NCI-H1694 (cell line): ENCODE measurements at places on chromosomes 16 and 17.

- DNase-seq: no peak
Observed at GRCh38 chr16:1771188-1771863, at the start of gene NME3. Gene NME3, minus strand, starts transcription at chr16:1771543. Its CDS starts 9 bp downstream, at chr16:1771534.

- DNase-seq: peak; percentile 75
Observed at GRCh38 chr17:17108451-17109049, 66.3 kb downstream of the MPRIP start.

GRCh38 chr16:2194852-2195321, 1.5 kb downstream of the CASKIN1 start:
- DNase-seq: no peak

DNA sequence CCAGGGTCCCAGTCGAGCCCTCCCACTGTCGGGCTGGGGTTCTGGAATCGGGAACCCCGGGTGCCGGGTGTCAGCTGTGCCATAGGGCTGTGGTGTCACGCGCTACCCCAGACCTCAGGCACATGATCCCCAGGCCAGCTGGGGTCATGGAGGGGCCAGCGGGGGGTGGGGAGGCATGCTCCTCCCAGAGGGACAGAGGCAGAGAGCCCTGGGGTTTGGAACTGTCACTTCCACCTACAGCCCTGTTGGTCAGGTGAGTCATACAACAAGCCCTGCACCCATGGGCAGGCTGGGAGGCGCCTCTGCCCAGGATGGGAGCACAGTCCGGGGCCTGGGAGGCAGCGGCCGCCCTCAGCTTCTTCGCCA, 63.0 kb downstream of the BAIAP2 start:
- DNase-seq: no peak

DNA sequence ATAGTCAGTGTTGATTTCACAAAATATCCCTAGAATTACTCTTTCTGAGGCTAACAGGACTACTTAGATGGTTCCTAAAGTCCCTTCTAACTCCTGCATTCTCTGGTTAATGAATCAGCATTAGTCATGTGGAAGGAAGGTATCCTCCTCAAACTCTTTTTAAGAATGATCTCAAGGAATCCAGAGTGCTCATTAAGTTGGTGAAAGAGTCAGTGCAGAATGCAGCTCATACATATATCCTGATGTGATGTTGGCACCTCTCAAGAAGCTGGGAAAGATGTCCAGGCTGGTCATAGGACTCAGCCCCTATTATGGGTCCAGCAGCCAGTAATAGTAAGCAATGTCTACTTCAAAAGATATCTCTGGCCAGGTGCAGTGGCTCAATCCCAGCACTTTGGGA, 65.5 kb downstream of the PIGL start:
- DNase-seq: no peak

- no peak for DNase-seq
Observed at GRCh38 chr17:10210151-10210574, 11.8 kb upstream of the GAS7 start.

DNA sequence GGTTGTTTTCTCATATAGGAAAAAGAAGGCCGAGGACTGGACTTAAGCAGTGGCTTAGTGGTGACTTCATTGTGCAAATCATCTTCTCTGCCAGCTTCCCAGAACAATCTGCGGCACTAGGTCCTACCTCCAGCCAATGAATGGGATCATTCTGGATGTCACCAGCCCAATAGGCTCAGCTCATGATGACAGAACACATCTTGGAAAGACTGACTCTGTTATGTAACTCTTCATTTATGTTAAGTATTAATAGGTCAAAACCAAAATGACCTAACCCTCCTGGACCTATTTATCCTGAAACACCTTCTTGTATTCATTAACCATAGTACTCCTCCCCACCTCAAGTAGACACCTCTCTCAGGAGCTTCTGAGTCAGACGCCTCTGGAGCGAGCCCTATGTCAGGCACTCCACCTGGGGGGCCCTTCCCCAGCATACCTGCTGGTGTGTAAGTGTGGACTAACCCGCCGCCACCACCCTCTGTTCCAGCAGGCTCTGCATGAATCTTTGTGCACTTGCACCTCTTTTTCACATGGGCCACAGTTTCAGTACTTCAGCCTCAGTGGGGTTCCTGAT, 7.2 kb downstream of the ARL2BP start:
- no peak for DNase-seq

- no peak for DNase-seq
Observed at GRCh38 chr17:44971776-44972483, 3.8 kb upstream of the C1QL1 start.

GRCh38 chr16:58509256-58510096, 5.8 kb upstream of the SETD6 start:
- DNase-seq: no peak

- DNase-seq: no peak
Observed at GRCh38 chr17:69339937-69340336, 13.0 kb upstream of the ABCA5 start.

- no peak for DNase-seq
Observed at GRCh38 chr17:75130059-75130631, 1.4 kb downstream of the NT5C start.

- peak; percentile 48 for DNase-seq
Observed at GRCh38 chr17:17206124-17206912, at the start of gene PLD6. Gene PLD6, minus strand, starts transcription at chr17:17206333. Its CDS starts 47 bp downstream, at chr17:17206286.

DNA sequence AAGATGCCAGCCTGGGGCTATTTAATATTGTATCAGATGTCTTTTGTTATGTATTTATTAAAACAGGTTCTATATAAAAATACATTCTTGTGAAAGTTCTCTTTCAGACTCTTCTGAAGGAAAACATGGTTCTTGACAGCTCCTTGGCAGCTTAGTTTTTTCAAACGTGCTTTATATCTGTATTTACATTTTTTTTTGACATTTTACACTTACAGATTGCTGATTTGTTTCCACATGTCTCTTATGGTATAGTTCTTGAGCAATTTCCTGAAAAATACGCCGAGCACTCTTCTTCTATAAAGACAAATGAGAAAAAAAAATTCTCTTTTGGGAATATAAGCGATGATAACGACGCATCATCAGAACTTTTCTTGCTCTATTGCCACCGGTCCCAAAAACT, 9.5 kb downstream of the IGSF6 start:
- DNase-seq: no peak

GRCh38 chr16:53949715-53950410, 245.9 kb downstream of the FTO start:
- DNase-seq: no peak

DNA sequence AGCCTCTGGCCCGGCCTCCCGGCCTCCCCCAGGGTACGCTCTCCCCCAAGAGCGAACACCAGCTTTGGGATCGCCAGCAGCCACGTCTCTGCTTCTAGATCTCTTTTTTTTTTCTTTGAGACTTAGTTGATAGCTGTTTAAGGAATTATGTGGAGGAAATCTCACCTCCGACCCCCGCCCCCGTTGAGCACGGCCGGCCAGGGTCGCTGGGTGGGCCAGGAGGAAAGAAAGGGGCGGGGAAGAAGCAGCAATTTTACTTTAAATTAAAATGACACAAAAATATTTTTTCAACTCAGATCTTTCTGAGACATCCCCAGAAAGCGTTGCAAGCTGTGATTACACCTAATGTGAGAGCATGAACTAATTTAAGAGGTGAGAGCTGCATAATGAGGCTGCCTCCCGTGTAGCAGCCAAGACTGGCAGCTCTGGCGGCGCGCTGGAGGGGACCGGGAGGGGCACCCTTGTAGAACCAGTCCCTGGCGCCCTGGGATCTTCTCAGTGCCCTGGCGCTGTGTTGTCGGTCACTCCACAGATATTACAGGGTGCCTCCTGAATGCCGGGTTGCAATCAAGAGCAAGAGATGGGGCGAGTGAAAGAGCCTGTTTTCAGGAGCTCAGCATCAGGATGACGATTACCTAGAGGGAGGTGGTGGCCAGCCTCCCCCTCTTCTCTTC, 1.9 kb upstream of the CBLN1 start:
- DNase-seq: no peak

- DNase-seq: no peak
Observed at GRCh38 chr16:72809446-72809845, 238.5 kb downstream of the ZFHX3 start.

GRCh38 chr17:47821031-47821423, 567 bp downstream of the OSBPL7 start:
- no peak for DNase-seq

DNA sequence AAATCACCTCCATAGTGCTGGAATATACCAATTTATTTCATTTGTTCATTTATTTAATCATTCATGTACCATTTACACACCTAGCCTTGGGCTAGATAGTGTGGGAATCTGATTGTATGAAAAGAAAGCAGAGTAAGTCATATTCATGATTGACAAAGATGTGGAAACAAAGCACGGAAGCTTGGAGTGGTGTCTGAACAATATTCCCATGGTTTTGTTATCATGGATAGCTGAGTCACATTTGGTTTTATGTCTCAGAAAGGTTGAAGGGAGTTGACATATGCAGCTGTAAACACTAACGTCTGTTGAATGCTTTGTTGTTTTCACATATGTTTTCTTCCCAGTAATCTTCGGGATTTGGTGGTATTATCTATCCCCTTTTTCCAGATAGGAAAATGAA, 76.6 kb downstream of the MAP2K4 start:
- DNase-seq: no peak

DNA sequence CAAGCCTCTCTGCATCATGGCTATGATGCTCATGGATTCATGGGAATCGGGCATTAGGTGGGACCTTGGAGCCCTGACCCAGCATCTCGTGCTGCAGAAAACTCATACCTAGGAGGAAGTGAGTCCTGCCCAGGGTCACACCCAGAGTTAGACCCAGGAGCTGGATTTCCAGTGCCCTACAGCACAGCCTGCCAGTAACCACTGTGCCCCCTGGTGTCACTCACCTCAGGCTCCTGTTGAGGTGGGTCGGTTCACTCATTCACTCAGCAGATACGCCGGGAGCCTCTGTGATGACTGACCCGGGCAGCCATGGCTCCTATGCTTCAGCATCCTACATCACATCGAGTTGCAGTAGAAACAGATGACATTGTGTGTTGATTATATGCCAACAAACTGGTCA, 143.4 kb downstream of the MSI2 start:
- DNase-seq: no peak

- DNase-seq: no peak
Observed at GRCh38 chr16:57801809-57802340, 416 bp downstream of the KIFC3 start.

GRCh38 chr17:32604966-32605365, 118.2 kb downstream of the CDK5R1 start:
- DNase-seq: no peak

DNA sequence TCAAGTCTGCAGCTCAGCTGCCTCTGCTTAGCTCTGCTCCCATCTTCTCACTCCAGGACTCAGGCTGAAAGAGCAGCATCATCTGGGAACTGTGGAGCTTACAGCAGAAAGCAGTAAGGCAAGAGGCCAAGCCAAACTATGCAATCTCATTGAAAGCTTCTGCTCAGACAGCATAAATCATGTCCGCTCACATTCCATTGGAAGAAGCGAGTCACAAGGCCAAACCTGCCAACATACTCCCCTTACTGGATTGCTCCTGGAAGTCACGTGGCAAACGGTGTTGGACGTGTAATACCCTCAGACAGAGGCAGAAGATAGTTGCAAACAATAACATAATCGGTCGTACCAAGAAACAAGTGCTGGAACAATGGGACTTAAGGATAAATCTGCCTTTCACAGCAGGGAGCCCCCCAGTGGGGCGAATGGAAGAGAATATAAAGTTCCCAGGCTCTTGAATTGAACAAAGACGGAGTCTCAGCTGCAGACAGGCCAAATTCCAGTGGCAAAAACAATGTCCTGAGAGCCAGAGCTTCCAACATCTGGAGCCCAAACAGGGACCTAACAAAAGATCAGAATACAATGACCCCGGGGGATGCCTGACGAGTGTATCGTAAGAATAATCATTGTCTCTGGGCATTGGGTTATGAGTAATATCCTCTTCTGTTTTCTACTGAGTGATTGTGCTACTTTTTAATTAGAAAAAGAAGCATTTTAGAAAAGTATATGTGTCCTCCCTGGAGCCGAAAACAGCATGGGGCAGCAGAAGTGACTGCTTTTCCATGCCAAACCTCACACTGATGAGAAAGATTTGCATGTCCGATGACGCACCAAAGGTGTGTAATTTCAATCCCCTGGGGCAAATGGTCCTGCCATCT, 68.4 kb downstream of the CMC2 start:
- no peak for DNase-seq

DNA sequence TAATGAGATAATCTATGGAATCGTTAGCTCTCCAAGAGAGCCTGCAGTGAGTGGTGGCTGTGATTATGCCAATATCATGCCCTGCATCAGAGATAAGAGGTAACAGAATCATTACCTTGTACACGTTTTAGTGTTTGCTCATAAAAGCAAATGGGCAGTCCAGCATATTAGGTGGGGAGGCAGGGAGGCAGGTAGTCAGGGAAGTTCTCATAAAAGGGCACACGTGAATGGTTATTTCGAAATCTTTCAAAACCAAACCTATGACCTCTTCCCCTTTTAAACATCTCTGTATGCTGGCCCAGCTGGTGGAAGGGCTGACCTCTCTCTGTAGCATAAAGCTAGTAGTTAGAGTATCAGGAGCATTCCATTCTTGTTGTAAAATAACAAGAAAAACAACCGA, 51.7 kb downstream of the VAT1L start:
- DNase-seq: no peak

DNA sequence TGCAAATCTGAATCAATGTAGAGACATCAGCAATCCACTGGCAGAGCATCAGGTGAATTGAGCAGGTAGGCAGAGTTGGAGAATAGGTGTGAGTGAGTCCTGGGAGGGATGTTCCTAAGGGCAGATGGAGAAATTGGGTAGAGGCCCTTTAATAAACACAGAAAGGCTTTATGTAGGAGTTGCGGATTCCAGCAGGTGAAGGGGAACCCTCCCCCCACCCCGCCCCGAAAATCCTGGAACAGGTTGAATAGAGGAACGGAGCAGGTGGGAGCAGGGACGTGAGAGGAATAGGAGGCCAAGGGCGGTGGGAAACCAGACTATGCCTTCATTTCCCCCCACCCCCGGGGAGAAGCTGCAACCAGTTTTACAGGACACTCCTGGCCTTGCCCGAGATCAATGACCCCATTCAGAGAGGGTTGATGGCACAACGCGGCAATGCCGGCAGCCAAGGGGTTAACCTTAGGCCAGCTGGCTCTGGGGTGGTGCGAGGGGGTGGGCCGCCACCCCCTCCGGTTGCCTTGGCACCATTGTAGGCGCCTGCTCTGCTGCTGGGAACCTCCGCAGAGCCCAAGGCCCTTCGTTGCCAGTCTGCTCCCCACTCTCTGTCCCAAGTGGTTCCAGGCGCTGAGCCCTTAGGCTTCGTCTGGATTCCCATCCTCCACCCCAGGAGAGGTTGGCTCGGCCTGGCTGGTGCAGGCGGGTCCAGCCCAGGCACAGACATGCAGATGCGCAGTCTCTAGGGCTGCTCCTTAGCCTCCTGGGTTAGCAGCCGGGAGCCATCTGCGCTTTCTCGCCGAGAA, 814 bp upstream of the RUNDC3A start:
- peak; percentile 84 for DNase-seq

GRCh38 chr16:83842756-83843507, 35.2 kb downstream of the HSBP1 start:
- no peak for DNase-seq

DNA sequence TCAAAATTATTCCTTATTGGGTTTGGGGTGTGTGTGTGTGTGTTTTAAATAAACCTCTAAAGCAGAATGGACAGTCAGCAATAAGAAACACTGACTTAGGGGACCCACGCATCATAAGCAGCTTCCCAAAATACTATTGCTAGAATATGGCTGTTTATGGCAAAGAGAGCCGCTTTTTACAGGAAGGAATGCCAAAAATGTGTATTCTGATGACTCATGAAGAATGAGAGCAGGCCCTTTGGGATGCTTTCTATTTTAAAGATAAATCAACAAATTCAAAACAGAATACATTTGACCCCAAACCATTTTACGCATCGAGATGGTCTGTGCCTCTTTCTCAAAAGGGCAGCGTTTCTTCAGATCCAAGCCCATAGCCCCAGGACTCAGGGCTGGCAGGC, 37.5 kb downstream of the ARHGAP17 start:
- DNase-seq: no peak
